ENCODE measurements at places on chromosomes 2 and 18.
A peak's percentile ranks its signal among the peaks of the same experiment; 100 is the strongest.

GRCh38 chr2:17373741-17374140, 144.5 kb downstream of the RAD51AP2 start:
- no peak for DNase-seq

GRCh38 chr2:8623958-8624591, 57.8 kb upstream of the ID2 start:
- DNase-seq: no peak

DNA sequence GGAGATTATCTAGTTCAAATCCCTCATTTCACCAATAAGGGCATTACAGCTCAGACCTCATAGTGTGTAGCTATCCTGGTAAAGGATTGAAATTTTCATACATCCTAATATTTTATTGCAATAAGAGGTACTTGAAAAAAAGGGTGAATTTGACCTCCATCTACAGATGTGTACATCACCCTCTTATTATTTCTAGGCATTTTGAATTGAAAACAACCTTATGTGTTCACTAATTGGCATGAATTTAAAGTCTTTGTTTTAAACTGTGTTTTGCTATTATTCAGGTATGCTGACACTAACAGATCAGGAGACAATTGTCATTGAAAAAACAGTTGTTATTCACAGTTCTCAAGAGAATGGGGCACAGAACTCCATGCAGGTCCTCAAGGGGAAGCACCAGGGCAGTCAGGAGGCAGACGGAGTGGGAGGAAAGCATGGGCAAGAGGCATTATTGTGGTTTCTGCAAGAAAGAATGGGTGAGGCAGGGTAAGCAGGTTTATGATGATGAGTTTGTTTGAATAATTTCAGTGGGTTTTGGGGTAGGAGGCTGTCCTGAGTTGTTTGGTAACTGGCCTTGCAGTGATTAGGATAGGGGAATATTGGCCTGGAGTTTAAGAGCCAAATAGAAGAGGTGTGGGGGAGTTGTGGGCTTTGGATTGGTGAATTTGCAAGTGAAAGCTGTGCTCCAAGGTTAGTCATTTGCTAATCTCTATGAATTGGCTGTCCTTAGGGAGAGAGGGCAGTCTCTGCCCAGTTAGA, 194.6 kb downstream of the GPD2 start:
- DNase-seq: no peak

DNA sequence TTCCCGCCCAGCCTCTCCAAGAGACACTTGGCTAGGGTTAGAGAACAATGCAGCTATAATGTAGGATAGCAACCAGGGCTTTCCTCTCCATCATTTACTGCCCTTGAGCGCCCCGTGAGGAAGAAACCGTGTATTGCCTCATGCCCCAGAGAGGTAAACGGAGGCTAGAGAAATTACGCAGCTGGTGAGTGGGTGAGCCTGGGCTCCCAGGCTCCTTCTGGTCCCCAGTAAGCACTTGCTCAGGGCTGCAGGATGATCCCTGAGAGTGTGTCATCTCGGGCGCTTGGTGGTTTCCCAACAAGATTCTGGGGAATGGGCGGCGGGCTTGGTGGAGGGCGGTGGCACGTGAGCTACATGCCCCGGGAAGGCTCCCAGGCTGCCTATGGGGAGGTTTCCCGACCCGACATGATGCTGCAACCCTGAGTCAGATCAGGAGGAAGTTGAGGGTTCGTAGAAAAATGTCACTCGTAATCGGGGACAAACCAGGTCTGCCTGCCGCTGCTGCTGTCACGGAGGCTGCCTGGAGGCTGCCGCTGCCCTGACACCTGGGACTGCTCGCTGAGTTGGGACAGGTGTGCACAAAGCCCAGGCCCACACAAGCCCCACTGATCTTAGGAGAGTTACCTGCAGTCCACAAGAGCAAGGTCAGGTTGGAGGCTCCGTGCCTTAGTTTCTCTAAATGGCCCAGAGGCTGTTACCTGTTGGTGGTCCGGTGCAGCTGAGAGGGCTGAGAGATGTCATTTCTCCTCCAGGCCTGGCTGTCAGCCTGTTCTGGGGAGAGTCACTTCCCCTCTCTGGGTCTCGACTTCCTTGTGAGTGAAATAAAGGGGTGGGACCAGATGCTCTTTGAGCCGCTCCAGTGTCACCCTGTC, at the start of gene GPR55:
Gene GPR55, minus strand, starts transcription at position 773 of the 872 bp plus-strand sequence. CDS start 14,280 bp downstream, outside the sequence.
- peak; percentile 89 for DNase-seq

- no peak for DNase-seq
Measured at GRCh38 chr2:204681412-204681811, 136.1 kb downstream of the PARD3B start.

DNA sequence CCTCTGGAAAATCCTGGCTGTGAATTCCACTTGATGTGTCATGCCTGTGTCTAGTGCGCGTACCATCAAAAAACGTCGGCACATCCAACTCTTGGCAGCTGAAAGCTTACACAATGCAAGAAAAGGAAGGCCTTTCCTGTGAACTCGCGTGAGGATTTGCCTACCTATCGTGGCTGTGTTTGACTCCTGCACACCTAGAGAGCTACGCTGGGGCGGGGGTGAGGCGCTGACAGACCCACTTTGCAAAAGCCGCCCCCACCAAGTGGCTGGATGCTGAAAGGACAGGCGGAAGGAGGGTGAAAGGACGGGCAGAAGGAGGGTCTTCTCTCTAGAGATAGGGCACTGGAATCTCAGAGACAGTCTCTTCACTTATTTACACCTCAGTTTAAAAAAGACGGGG, 270.1 kb downstream of the EIPR1 start:
- no peak for DNase-seq

- no peak for DNase-seq
Measured at GRCh38 chr2:207258263-207258991, 92.7 kb upstream of the KLF7 start.

GRCh38 chr2:95698146-95698545, 106.3 kb downstream of the TRIM43 start:
- no peak for DNase-seq

- DNase-seq: peak; percentile 45
Measured at GRCh38 chr2:108911401-108911800, 77.6 kb downstream of the EDAR start.

DNA sequence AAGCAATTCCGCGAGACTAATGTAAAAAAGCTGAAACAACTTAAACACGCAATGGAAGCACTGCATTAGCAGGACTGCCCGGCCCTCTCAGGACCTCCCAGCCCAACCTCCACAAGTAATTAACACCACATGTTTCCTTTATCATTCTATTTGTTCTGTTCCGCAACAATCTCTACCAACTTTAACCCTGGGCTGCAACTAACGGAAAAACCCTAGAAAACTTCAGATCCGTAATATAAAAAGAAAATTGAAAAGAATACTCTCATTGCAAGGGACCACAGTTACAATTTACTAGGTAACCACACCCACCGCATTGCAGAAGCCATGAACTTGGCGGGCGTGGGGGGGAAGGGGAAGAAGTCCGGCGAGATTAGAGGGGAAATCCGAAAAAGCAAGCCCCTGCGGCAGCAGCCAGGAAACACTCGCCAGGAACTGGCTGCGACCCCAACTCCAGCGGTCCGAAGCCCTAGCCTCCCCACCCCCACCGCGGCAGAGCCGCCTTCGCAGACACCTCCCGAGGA, 1.2 kb downstream of the EPB41L3 start:
- DNase-seq: no peak

DNA sequence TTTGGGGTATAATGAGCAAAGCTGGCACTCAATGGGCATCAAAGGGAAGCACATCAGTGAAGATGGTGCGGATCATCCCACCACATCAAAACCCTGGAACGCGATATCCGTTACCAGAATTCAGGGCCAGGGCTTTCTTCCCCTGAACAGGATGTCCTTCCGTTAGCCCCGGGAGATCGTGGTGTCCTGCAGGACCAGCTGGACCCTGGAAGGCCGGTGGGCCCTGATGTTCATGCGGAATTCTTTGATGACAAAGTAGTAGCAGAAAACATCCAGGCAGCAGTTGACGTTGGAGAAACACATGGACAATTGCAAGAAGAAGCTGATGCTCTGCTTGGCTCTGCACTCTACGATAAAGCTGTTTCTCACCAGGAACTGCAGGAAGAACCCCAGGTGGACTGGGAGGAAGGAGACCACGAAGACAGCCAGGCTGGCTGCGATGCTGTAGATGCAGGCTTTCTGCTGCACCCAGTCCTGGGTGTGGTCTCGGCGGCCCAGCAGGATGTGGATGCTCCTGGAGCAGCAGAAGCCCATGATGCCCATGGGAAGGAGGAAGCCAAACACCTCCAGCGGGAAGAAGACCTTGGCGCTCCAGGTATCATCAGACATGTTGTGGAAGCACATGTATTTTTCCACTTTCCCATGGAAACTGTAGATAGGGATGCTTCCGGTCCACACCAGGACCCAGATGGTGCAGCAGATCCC, 15.0 kb downstream of the GPR55 start:
- peak; percentile 54 for DNase-seq

DNA sequence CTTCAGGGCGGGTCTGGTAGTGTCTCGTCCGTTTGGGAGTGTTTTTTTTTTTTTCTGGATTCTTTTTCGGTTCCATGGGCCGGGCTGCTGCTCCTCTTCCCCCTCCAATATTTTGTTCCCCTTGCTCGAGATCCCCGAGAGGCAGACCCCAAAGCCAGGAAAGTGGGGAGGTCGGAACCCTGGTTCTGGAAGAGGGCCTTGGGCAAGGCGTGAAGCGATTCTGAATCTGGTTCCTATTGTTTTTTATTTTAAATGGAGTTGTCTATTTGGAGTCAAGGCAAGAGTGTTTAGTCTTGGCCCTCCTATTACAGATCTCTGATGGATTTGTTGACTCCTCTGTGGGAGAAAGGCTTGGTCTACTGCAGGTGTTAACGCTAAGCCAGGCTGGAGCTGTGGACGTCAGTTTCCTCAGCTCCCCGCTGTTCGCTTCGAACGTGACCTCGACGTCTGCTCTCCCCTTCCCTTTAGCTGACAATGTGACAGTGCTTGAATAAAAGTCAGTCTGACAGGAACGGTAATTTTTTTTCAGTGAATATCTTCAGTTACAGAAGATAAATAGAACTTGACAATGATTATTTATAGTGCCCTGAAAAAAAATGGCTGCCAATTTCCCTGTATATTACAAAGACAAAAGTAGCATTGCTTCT, 683 bp upstream of the DNAJC27 start:
- DNase-seq: peak; percentile 68

DNA sequence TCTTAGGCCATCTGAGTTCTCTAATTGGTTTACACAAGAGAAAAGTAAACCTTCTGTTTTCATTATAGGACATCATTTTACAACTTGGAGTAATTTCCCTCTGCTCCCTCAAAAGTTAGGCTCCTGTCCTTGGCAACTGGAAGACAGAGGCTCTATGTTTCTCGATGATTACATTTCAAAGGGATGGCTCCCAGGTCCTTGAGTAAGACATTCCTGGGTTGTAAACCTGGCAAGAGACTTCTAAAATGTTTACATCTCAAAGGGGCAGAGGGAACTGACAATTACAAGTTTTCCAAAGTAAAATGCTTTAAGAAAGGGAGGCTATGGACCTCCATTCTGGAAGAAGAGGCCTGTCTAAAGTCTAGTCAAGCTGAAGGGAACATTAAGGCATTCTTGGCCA, 268.3 kb upstream of the REG3G start:
- DNase-seq: no peak

GRCh38 chr2:215888680-215889079, 124.7 kb downstream of the MREG start:
- DNase-seq: no peak

DNA sequence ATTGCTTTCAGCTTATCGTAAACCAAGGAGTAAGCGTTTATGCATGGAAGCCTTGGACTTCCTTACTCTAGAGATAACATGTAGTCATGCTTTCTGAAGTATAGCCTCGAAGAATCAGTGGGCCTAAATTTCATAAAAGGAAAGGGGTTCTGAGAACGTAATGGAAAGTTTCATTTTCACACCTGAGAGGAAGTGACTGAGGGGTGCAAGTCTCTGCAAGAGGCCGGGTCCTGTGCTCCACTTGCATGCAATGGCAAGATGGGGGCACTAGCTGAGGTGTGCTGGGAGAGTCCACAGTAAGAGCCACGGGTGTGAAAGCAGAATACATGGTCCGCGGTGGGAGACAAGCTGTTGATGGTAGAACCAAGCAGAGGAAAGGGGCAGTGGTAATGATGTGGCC, 36.5 kb upstream of the C1D start:
- DNase-seq: no peak

DNA sequence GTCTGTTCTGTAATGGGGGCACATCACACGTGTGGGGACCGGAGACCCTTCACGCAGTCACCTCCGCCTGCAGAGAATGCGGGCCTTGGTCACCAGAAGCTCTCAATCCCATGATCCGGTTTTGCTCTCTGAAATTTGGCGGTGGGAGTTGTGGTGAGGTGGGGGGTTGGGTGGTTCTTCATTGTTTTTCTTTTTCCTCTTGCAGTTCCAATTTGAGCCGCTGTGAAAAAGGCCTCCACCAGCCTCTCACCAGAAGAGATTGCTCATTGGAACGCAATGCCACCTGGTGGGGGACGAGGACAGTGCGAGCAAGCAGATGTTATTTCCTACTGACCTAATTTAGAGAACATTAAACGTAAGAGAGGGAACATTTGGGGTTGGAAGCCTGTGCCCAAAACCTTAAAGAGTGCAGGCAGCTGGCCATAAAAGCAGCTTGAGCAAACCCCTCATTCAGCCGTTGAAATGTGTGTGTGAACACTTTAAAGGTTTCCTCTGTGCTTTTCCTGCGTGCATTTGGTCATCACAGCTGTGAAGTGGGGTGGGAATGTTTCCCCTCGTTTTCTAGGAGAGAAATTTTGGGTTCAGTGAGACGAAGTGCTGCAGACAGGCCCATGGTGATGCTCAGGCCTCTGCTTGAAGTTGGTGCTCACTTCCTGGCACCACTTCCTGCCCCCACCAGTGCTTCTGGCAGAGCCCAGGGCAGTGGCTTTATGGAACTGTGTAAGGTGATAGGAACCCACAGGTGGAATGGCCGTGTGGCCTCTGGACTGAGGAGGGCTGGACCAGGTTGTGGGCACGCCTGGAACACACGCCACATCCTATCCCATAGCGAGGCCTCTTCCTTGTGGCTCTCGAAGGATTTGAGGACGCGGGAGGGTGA, 61.7 kb downstream of the ZCCHC2 start:
- DNase-seq: peak; percentile 89

Data from activated CD8-positive, alpha-beta memory T cell treated with anti-CD3 and anti-CD28 coated beads for 24 hours (primary cell).